Suppressor macrophage (primary cell): ENCODE measurements at places on chromosomes 11 and 22.

DNA sequence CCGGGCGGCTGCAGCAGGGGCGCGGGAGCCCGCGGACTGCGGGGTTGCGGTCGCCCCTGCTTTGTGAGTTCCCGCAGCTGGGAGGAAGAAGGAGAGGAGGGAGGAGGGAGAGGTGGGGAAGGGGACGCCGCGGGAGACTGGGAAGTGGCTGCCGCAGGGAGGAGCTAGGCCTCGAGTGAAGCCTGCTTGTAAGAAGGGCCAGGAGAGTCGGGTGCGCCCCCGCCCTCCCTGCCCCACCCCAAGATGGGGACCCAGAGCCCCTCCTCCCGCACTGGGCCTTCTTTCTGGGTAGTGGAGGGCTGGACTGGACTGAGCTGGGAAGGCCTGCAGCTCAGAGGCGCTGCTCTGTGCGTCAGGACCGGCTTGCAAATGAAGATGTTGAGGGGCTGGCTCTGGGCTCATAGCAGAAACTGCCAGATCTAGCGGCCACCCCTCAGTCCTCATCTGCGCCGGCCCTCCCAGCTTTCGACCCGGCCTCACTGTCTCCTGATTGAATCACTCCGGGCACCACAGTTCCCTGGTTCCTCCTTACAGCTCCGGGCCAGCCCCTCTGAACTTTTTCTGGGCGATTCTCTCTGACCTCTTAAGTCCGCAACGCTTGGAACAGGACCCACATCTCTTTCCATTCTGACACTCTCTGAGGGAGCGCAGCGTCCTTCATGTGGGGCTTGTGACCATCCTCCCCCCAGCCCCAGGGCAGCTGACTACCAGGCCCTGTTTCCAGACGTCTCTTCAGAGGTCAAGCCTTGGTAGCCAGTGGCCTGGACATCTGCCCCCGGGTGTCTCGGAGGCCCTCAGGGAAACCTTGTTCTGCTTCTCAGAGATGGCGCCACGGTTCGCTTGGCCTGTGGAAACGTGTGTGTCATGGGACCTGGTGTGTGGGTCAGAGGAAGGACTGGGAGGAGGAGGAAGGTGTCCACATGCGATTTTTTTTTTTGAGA lies 21.9 kb downstream of the SERPINH1 start:
- no peak for DNase-seq

DNA sequence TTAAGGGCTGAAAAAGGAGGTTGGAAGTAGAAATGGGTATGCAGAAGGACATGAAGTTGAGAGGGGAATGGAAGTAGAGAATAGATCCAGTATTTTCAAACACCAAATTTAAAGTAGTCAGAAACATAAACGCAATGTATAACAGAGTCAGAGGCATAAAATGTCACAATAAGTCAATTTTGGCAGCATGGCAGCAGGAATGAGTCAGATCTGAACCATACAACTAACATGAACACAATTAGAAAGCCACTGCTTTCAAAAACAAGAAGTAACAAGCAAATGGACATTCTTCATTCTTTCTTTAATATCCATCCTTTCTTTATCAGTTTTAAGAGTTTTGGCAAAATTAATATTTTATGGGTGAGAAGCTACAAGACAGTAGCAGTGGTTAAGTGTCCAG lies 2.5 kb downstream of the CHORDC1 start:
- peak; percentile 30 for DNase-seq

GRCh38 chr11:126816645-126817044 lies 183.9 kb downstream of the KIRREL3 start:
- DNase-seq, result no peak

GRCh38 chr11:42976636-42977217 lies 335.1 kb upstream of the API5 start:
- no peak for DNase-seq

DNA sequence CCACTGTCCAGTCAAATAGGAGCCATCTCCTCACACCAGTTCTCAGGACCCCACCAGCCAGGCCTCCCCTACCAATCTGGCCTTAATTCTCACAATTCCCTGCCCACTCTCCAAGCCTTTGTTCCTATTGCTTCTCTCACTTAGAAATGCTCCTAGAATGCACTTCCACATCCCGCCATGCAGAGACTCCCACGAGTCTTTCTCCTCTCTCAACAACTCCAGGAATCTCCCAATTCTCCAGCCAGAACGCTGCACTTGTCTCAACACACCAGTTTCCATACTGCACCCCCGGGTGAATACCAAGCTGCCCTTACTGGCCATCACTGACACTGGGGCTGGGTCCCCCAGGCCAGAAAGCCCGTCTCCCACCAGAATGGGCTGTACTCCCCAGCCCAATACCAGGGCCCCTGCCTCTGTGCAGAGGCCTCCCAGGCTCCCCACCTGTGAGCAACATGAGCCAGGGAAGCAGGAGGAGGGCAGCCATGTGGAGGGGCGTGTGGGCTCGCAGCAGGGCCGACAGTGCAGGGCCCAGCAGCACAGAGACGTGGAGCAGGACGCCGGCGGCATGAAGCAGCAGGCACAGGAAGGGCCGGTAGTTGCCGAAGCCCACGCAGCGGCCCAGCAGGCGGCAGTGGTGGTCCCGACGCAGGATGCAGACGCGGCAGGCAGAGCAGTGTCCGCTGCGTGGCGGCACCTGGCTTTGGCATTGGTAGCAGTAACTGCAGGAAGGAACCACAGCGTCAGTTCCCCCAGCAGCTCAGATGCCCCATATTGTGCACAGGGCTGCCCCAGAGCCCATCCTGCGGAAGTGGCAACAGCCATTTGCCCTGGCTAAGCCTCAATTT lies 2.4 kb downstream of the ZDHHC24 start:
- DNase-seq, result peak; percentile 14

DNA sequence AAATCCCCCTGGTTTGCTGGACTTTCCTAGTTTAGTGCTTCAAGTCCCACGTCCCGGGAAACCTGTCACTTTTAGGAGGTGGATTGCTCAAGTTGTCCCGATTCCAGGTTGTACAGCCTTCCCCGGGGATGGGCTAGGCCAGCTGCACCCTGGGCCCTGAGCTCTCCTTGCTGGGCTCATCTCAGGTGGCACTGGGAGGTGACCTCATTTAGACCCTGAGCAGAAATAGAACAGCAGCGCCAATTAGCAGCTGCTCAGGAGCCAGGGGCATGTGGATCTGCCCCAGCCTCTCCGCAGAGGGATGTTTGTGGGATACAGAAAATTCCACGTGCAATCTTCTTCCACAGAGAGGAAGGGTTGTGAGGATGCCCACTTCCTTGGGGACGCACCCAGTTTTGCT lies 9.6 kb upstream of the CERK start:
- DNase-seq, result no peak

- DNase-seq, result no peak
Observed at GRCh38 chr22:21741790-21742189, 6.2 kb upstream of the YPEL1 start.

DNA sequence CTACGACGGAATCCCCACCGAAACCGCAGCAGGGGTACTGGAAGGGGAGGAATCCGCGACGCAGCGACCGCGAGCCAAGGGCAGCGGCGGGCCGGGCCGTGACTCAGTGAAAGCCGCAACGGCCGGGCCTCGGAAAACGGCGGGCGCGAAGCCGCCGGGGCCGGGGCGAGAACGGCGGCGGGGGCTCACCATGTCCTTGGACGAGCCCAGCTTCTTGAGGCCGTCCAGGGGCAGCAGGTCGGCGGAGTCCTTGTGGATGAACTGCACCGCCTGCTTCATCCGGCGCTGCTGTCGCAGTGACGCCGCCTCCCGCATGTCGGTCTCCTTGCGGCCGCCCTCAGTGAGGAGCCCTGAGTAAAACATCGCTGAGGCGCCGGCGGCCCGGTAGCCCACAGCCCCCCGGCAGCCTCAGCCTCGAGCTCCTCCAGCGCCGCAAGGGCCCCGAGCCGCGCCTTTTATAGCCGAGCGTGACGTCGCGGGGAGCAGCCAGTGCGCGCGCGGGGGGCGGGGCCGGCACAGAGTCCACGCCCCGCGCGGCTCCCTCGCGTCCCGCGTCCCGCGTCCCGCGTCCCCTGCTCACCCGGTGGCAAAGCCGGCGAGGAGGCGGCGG lies at the start of gene NRIP3:
Gene NRIP3 (minus strand): TSS at position 429 of the 610 bp plus-strand sequence. CDS start 66 bp downstream, at position 363.
- DNase-seq, result peak; percentile 81

GRCh38 chr11:85755701-85756100 lies 55.2 kb downstream of the SYTL2 start:
- DNase-seq, result no peak

DNA sequence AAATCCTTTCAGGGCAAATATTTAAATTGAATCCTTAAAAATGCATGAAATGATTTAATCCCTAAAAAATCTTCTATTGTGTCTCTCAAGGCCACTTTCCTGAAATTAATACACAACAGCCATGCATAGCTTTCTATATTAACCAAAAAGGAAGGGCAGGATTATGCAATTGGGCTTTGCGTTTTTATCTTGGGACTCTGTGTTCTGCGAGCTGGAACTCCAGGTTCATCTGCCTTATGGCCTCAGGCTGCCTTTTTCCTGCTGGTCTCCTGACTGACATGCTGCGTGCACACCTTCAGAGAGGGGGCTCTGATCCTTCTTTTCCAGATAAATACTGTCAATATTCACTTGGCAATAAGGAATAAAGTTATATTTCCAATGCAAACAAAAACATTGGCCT lies 141.7 kb upstream of the GRIA4 start:
- DNase-seq, result no peak

DNA sequence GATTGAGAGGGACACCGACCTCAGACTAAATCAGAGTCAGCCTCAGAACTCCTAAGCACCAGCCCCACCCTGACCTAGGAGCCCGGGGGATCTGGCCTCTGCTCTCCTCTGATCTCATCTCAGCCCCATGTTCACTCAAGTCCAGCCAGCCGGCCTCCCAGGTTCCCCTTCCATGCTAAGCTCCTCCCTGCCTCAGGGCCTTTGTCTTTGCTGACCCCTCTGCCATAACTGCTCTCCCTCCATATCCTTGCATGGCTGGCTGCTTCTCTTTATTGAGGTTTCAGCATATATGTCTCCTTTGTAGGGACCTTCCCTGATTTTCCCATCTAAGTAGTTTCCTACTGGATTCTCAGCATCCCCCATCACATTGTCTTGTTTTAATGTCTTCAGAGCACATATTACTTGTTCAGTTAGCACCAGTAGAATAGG lies 780 bp upstream of the SLC15A3 start:
- no peak for DNase-seq

DNA sequence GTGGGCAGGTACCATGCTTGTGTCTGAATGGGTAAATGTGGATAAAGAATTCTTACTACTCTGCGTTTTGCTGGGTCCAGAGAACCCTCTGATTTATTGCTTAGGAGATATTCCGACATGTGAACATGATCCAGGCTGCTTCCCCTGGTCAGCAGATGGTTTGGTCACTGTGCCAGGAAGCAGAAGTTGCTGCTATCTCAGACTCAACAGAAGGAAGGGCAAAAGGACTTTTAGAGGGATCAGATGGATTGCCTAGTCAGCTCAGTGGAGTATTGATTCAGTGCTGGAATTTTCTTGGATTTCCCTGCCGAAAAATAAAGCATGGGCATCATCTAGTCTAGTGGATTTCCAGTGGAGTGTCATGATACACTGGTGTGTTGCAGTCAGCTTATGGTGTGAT lies 440.1 kb downstream of the NTM start:
- DNase-seq, result no peak

DNA sequence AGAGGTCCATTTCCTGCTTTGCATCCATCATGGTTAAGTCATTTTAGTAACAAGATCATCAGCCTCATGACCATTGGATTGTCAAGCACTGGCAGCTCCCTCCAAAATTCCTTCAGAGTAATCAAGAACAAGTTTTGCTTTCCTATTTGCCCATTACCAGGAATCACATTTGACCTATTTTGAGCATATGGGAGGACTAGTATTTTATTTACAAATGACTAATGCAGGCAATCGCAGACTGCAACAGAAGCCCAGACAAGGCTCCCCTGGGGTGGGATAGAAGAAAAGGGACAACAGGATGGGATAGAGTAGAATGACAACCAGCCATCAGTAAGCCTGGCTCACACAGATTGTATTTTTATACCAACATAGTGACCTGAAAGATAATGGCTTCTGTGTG lies 9.1 kb downstream of the MMP10 start:
- no peak for DNase-seq

DNA sequence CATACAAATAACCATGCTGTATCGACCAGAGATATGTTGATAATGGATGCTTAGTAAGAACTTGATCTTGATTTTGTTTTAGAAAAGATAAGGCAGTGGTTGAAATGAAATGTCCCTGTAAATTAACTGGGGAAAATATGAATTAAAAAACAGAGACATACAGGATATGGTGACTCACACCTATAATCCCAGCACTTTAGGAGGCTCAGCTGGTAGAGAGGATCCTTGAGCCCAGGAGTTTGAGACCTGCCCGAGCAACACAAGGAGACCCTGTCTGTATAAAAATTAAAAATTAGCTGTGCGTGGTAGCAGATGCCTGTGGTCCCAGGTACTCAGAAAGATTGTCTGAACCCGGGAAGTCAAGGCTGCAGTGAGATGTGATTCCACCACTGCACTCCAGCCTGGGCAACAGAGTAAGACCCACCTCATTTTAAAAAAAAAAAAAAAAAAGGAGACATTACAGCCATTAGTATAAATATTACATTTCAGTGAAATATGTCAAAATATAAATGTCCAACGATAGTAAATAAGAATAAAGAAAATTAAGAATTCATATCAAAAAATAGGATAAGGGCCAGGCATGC lies 4.6 kb downstream of the PICALM start:
- no peak for DNase-seq

- DNase-seq, result no peak
Observed at GRCh38 chr11:119504371-119504770, 81.4 kb upstream of the THY1 start.

GRCh38 chr22:38490915-38491314 lies 15.2 kb downstream of the DDX17 start:
- no peak for DNase-seq

DNA sequence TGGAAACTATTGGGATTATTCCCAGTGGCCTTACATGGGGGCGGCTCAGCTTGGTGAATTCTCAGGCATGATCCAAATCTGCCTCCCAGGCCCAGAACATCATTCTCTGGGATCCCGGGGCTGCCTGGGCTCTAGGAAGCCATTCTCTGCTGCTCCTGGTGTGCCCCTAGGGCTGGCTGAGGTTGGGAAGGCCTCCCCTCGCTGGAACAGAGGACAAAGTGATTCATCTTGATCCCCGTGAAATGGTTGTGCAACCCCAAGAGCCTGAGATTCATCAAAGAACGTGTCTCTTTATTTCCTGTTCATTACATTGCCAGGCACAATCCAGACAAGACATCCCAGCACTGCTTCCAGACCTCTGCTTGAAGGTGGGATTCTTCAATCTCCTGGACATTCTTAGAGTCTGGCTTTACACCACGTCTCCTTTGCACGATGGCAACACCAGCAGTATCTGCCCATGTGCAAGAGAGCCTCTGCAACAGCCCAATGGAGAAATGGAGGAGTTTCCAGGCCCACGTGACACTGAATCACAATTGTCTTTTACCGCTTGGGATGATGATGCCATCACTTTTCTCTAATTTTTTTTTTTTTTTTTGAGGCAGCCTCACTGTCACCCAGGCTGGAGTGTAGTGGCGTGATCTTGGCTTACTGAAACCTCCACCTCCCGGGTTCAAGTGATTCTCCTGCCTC lies 52.3 kb downstream of the TST start:
- peak; percentile 82 for DNase-seq

DNA sequence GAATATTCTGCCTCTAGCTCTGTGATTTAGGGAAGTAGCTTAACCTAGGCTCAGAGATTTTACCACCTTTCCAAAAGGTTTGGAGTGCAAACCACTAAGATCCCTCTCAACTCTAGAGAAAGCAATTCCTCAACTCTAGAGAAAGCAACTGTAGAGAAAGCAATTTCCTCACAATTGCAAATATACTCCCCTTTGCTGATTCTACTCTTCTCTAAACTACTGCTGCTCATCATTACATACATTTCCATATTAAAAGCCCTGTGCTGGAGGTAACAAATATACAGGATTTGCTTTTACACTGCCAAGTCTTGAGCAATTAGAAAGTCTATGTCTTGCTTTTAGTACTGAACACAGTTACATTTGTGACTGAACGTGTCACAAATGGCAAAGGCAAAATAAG lies 48.2 kb downstream of the ALG9 start:
- DNase-seq, result no peak
